ENCODE measurements at places on chromosomes 3 and 15.

DNA sequence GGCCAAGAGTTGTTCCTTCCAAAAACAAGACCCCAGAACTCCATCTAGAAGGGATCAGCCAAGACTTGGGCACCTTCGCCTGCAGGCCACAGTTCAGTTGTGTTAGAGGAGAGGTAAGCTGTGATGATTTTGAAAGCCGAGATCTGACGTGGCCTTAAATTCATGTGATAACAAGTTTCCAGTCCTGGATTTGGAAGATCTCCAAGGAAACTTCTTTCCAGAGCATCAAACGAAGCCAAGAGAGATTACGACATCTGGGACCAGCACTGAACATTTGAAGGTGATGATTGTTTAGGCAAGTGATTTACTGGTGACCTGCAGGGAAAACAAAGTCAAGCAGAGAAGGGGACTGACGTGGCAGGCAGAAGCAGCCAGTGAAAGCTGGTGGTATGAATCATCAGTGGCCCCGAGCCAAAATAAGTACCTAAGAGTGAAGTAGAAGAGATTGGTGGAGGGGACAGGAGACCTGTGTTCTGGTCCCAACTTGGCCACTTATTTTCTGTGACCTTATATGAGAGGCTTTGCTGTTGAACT, 339.0 kb upstream of the PROK2 start:
- peak; percentile 99 for DNase-seq

GRCh38 chr3:146470425-146470990, 1.1 kb upstream of the PLSCR2 start:
- no peak for DNase-seq

DNA sequence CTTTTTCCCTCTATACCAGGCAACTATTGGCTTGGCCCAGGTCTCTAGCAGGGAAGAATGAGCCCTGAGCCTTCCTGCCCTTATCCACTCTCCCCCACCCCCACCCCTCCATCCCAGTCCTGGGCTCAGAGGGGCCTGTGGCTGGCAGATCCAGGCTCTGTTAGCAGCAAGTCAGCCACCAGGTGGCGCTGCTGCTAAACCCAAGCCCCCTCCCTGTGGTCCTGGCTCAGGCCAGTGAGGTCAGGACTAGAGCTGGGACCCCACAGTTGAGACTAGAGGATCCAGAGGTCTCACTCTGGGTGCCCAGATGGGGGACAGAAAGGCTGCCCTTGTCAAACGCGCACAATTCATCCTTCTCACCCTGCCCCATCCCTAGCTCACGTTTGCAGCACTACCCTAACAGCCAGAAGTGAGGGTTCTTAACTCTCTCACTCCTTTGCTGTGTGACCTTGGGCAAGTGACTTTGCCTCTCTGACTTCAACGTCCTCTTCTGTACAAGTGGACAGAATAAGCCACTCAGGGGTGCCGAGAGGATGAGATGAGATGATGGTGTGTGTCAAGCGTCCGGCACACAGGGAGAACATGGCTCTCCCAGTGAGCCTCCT, 46.8 kb upstream of the SLC6A1 start:
- peak; percentile 37 for DNase-seq

DNA sequence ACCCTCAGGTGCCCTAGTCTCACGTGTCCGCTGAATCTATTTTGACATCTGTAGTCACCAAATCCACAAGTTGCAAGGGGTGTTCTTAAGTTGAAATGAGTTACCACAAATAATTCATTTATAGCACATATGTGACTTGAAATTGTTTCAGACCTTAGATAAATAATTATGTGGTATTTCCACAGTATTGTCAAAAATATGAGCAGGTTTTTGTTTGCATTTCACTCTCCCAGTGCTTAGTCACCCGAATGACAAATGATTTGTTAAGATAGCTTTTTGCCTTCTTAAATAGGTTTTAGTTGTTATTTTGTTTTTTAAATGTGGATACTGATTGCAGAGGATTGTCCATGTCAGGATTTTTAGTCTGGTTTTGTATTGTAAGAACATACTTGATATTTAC, 2.6 kb downstream of the MFSD1 start:
- DNase-seq = no peak

GRCh38 chr3:58307639-58308215, 1.4 kb downstream of the HTD2 start:
- peak; percentile 56 for DNase-seq

GRCh38 chr3:182284793-182285192, 508.5 kb upstream of the ATP11B start:
- DNase-seq = no peak

GRCh38 chr15:66483131-66483566, 14.4 kb downstream of the SNAPC5 start:
- DNase-seq = peak; percentile 70

- DNase-seq = no peak
Observed at GRCh38 chr15:27479296-27480140, 508.5 kb downstream of the GABRG3 start.

DNA sequence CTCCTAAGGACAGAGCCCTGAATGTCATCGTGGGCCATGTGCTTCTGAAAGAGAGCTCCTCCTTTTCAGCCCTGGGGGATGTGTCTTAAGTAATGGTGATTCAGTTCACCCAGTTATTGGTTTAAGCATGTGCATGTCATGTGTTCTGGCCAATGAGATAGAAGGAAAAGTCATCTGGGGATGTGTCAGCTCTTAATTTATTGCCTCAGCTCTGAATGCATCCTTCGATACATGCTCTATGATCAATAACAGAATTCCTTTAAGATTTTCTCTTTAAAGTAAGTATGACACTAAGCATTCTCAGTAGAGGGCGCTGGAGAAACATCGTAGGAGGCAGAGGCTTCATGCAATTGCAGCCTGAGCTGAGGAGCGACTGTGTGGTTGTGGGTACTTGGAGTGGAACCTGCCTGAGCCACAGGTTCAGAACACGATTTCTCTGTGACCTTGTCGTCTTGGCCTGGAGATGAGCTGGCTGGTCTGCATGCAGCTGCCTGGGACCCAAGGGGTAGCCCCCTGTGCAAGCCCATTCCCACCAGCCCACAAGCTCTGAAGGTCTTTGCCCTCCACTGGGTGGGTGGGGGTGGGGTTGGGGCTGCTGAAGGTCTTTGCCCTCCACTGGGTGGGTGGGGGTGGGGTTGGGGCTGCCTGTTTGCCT, 69.5 kb downstream of the C3orf38 start:
- peak; percentile 55 for DNase-seq
